Fibroblast of lung (primary cell): ENCODE measurements at places on chromosomes 16 and 17.

- peak; percentile 20 for DNase-seq
These were observed 153.5 kb downstream of the MYO1D start for GRCh38 chr17:32723310-32723955.

DNA sequence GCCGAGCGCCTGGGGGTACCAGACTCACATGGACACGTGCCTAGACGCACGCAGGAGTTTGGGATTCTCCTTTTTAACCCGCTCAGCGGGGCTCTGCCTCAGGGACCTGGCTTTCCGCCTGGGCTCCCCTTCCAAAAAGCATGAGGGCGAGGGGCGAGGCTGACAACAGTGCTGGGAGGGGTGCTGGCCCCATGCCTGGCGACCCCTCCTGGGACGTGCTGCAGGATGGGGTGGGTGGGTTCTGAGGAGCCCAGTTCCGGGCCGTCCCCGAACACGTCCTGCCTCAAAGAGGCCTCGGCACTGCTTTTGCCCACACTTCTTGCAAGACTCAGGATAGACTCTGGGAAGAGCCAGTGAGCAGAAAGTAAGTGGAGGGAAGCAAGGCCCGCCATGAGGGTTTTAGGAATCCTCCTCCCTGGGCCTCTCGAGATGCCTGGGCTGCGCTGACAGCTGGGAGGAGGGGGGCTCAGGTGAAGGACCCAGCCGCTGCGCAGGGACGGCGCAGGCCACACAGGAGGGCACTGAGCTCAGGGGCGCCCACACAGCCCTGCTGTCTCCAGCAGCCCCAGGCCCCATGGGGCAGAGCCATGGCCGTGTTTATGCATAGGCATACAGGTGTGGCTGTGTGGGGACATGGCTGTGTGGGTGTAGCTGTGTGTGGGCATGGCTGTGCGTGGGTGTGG is 15.4 kb upstream of the PABPN1L start:
- DNase-seq, result no peak

- peak; percentile 99 for DNase-seq
These were observed at the start of gene WWOX for GRCh38 chr16:78099271-78100111. WWOX (plus strand) TSS chr16:78099654.

DNA sequence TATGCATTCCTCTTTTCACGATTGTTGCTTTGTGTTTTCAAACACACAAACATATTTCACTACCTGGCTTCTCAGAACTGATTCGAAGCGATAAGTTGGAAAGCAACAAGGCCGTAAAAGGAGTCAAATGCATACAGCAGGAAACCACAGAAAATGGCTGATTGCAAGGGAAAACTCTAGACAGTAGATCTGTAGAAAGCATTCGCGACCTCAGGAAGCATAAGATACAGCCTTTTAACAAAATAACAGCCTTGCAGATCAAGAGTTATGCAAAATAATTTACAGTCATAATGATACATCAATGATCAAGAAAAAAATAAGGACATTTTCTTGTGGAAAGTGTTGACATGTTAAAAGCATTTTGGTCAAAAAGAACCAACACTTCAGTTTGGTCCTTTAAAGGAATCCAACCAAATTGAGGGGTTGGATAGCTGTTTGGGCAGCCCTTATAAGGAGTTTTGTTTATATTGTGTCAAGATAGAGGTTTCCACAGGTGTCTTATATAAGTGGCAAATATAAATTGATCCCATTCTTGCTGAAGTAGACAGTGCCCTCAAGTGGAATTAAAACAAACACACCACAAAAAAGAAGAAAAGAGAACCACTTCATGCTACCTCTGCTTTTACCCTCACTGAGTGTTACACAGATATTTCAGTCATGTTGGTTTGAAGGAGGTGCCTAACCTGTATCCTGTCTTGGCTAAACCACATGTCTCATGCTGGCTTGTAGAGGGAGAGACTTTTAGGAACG is 5.5 kb downstream of the CYLD start:
- peak; percentile 37 for DNase-seq

- DNase-seq, result no peak
These were observed 187.2 kb downstream of the CBLN1 start for GRCh38 chr16:49094471-49094870.

GRCh38 chr16:77995843-77996455 is 26.4 kb upstream of the CLEC3A start:
- DNase-seq, result no peak

DNA sequence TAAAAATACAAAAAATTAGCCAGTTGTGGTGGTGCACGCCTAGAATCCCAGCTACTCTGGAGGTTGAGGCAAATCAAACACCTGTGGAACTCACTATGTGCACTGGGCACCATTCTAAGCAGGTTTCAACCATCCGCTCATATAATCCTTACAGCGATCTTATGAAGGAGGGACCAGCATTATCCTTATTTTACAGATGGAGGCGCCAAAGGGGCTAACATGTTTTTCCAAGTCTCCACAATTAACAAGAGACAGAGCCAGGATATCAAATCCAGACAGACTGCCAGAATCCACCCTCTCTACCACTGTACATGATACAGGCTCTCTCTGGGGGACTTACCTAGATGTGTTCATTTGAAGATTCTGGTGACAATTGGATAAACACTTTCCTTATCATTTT is 479.0 kb downstream of the XYLT1 start:
- no peak for DNase-seq

- no peak for DNase-seq
These were observed 38.1 kb downstream of the C17orf75 start for GRCh38 chr17:32303781-32304288.

GRCh38 chr17:79699386-79700036 is 31.2 kb upstream of the ENPP7 start:
- no peak for DNase-seq

DNA sequence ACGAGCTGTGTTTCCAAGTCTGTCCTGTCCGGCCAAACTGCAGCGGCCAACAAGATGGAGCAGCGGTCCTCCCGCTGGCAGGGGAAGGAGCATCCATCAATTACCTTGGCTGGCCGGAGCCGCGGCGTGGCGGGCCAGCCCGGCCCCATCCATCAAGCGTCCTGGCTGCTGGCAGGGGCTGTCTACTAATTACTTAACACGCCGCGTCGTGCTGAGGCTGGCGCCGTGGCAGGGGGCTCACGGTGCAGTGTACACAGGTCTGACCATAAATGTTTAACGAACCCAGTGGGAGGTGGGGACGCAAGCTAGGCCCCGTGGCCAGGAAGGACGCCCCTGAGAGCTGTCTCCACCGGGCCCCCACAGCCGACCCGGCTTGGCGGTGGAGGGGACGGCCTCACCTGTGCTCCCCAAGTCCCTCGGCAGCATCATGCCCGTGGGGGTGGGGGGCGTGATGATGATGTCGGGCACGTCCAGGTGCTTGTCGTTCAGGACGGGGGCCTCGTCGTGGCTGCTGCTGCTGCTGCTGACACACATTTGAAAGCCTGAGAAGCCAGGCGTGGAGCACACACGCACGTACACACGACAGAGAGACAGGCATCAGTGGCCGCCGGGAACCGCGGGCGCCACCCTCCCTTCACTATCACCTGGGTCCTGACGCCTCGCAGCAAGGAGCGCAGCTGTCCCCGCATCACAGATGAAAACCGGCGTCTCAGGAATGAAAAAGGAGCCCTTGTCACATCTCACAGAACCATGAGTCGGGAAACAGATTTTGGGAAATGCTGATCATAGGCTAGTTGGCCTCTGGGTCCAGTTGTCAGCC is 21.2 kb upstream of the GINS2 start:
- DNase-seq, result no peak

DNA sequence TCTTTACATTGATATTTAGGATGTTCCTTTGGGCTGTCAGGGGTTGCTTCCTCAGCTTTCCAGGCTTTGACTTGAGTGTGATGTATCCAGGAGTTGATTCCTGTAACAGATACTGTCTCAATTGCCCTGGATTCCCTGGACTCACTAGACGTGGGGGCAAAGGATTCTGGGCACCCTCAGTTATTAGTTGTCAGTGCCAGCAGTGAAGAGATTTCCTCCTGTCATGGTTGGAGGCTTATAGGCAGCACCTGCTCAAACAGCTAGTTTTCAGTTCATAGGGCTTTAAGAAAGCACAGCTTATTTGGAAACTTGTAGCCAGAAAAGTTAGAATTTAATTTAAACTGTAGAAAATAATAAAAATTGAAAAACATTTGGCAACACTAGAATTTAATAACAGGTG is 9.5 kb upstream of the B4GALNT2 start:
- no peak for DNase-seq

GRCh38 chr16:53922807-53923571 is 219.0 kb downstream of the FTO start:
- peak; percentile 50 for DNase-seq

DNA sequence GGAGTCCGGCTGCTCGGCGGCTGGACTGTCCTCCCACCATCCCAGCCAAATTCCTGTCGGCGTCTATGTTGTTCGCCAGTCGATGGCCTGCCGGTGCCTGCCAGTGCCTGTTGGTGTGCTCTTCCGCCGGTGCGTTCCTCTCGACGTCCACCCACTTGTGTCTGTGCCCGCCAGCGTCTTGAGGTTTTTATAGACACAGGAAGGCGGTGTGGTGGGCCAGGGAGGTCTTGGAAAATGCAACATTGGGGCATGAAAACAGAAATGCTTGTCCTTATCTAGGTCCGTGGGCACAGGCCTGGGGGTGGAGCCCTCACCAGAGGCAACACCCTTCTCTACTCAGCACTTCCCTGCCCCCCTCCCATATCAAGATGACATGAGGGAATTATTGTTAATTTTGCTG is 167.8 kb downstream of the IRF8 start:
- DNase-seq, result no peak

GRCh38 chr17:29045734-29046472 is 3.0 kb downstream of the PIPOX start:
- no peak for DNase-seq

DNA sequence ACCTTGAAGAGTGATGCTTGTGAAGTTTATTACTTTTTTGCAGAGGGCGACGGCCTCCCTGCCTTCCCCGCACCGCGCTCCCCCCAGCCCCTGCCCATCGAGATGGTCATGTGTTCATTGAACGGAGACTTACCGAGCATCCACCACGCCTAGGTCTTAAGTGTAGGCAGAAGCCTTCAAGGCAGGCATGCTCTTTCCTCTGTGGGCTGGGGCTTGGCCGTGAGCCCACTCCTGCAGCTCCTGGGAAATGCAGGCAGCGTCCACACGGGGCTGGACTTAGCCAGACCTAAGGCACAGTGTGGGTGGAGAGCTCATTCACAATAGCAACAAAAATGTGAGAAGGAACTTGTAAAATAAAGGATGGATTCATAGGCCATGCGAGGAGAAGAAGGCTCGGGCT is 19.2 kb downstream of the RNF213 start:
- DNase-seq, result peak; percentile 65

- no peak for DNase-seq
These were observed 6.6 kb downstream of the GSDMA start for GRCh38 chr17:39969375-39969774.

DNA sequence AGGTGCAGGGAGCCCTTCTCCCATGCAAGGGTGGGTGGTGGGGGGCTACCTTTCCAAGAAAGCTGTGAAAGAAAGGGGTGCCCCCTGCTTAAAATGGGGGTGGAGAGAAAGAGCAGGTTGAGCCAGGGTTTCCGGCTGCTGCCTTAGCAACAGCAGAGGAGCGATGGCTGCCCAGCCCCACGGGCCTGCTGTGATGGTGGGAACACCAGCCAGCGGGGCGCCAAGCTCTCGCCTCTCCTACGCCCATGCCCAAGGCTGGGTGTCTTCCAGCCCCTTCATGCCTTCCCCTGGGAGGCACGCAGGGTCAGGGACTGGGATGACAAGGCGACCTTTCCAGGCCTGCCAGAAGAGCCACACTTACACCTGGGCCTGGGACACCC is 3.0 kb downstream of the FMNL1 start:
- DNase-seq, result no peak

GRCh38 chr17:67246653-67247415 is 1.8 kb upstream of the HELZ start:
- no peak for DNase-seq

GRCh38 chr16:3661922-3662321 is 7.4 kb downstream of the DNASE1 start:
- no peak for DNase-seq

DNA sequence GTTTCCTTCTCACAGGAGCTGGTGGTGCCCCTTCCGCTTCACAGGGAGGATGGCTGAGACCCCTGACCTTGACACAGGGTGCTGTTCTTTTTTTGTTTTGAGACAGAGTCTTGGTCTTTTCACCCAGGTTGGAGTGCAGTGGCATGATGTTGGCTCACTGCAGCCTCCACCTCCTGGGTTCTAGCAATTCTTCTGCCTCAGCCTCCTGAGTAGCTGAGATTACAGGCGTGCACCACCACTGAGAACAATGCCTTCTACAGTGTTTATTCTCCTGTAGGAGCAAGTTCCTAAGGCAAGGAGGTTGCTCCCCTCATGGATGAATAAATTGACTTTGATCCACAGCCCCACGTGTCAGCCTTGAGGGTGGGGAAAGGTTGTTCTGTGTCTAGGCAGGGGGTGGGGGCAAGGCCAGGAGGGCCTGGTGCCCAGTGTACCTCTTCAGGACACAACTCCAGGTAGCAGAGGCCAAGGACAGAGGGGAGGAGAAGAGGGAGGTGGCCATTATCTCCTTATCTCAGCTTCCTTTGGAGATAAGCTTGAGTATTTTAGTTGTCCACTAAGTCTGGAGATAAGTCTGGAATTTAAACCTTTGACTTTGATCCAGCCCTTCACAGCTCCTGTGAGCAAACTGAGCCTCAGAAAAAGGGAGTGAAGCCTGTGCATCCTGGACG is 159.4 kb downstream of the SEC14L1 start:
- peak; percentile 34 for DNase-seq

DNA sequence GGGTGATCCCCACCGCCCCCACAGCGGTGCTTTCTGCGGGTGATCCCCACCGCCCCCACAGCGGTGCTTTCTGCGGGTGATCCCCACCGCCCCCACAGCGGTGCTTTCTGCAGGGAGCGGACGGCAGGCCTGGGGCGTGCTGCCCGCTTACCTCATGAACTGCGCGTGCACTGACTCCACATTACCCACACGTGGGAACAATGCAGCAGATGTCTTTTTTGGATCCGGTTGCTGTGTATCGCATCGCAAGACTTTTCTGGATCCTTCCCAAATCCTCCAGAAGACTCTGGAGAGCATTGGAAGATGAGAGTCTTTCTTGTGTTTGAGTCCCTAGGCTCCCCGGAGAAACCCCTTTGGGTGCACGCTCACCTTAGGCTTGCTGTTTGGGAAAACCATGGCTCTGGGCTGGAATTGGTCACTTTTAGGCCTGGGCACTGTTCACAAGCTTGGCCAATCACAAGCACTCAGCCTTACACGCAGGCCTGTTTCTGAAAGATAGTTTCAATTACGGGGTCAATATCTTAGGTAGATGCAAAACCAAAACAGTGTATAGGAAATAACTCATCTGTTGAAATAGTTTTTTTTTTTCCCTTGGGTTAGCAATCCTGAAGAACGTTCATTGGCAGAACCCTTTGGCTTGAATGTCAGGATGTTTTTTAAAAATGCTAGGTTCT is 201.8 kb downstream of the RPTOR start:
- DNase-seq, result no peak

GRCh38 chr16:15415511-15415985 is 18.8 kb upstream of the BMERB1 start:
- DNase-seq, result no peak

GRCh38 chr17:37859451-37859850 is 64.8 kb upstream of the TBC1D3K start:
- no peak for DNase-seq

GRCh38 chr17:44911133-44912001 is 3.9 kb downstream of the GFAP start:
- DNase-seq, result peak; percentile 34

GRCh38 chr17:28968231-28968913 is 17.1 kb upstream of the PHF12 start:
- no peak for DNase-seq
